ENCODE measurements at places on chromosomes 5 and 9.

- DNase-seq = no peak
These were observed 167.6 kb downstream of the RANBP17 start for GRCh38 chr5:171029401-171029800.

- DNase-seq = no peak
These were observed 15.0 kb downstream of the LHX6 start for GRCh38 chr9:122213589-122214413.

GRCh38 chr9:101902051-101902450 lies 163.6 kb upstream of the GRIN3A start:
- no peak for DNase-seq

GRCh38 chr5:111364992-111365391 lies 140.8 kb downstream of the CAMK4 start:
- DNase-seq = no peak

DNA sequence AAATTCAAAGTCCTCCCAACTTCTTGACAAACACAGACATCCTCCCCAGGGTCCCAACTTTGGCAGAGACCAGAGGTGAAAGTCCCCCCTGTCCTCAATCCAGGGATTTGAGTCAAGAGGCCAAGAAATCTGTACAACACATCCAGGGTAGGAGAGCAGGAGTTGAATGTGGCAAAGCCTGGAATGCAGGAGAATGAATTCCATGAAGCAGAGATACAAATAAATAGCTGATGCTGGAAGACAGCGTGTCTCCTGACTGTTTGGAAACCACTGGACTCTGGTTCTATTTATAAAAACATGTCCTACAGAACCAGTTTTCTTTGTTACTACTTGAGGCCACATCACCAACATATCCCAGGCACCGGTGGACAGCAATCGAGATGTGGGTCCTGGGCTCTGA lies 43.7 kb upstream of the SLIT3 start:
- no peak for DNase-seq

DNA sequence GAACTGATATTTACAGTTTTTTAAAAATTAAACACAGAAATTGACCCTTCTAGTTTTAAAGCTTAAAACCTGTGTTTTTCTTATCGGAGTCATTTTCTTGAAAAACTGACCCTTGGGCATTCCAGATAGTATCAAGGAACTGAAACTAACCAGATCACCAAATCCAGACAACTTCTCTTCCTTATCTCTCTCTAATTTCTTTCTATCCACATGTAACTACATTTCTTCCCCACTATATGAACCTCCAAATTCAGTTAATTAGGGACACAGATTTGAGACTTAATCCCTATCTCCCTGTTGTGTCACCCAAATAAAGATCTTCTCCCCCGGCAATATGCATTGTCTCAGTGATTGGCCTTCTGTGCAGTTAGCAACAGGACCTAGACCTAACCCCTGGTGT lies 1643.0 kb upstream of the CDH6 start:
- no peak for DNase-seq

DNA sequence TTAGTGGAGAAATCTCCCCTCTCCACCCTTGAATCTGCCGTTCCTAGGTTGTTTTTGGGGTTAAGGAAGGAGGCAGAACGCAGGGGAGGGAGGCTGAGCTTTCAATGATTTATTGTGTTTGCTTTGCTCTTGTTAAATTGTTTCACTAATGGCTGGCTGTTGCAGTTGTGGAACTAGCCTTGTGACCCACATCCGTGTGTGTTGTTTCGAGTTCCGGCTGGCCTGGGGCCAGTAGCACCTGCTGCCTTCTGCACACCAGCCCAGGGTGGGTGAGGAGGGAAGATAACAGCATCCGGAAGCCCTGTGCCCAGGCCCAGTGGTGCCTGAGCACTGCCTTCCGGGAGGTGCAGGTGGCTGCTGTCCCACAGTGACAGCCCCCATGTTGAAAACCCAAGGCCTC lies 3.6 kb downstream of the ERGIC1 start:
- no peak for DNase-seq

- DNase-seq = no peak
These were observed 30.3 kb downstream of the MED27 start for GRCh38 chr9:132049323-132049882.

DNA sequence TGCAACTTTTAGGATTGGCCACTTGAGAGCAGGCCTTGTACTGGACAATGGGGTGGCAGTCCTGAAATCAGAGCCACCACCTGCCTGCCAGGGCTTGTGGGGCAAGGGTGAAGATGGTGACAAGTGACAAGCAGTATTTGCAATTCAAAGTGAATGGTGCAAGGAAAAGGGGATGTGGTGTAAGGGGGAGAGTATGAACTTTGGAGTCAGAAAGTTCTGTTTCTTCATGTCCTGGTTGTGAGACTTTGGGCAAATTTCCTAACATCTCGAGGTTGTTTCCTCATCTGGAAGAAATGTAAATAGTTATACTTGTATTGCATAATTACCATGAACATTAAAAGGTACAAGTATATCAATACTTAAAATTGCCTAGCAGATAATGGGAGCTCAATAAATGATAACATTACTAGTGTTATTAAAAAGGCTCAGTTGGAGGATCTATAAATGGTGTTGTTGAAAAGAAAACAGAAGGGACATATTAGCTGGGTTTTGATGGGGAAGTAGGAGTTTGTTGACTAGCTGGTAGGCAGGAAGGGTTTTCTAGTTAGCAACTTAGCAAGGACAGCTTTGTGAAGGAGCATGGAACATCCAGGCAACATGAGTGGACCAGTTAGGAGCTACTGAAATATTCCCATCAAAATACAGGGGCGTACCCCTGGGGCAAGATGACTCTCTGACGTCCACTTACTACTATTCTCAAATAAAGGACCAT lies 21.3 kb upstream of the MEGF9 start:
- no peak for DNase-seq

DNA sequence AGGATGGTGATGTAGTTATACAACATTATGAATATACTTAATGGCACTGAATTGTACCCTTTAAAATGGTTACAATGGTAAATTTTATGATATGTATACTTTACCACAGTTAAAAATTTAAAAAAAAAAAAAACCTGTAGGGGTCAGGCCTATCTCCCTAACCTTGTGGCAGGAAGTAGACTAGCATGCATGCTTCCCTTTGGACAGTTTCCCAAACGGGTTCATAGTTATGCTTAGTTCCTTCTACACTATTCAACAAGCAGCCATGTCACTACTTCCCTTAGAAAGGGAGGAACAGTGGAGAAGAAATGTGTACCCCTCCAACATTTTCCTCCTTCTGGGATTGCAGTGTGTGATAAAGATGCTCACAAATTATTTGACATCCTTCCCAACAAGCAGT lies 32.5 kb downstream of the IDNK start:
- no peak for DNase-seq

GRCh38 chr5:2738156-2738699 lies 13.2 kb downstream of the IRX2 start:
- DNase-seq = no peak

DNA sequence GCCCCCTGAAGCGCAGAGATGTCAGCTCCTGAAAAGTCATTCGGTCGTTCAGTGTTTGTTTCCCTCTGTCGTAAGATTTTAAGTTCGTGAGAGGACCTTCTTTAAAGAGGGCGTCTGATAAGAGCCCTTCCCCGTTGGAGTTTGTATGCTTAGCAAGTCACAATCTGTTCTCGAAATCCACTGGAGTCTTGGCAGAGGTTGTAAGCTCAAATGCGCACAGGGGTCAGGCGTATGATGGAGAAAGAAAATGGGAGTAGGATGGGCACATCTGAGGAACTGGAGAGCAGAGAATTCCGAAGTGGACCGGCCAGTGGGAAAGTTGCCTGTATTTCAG lies 710 bp downstream of the HSD17B4 start:
- DNase-seq = no peak

- DNase-seq = no peak
These were observed 591.7 kb downstream of the CSNK1G3 start for GRCh38 chr5:124103671-124104070.

- DNase-seq = no peak
These were observed 18.9 kb upstream of the LRRC14B start for GRCh38 chr5:172421-172820.

DNA sequence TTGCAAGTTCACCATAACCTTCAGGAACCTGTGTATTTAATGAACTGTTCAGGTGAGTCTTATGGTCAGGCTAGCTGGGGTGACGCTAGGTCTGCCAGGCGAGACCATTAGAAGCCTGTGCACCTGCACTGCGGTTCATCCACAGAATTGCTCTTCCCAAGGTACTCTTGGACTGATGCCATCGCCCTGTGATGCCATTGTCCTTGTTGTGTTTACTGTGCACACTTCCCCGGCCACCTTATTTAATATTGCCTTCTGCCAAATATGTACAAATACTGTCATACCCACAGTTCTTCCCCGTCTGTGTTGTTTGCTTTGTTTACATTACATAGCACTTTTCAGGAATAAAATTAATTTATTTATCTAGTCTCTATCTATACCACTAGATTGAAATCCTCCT lies 66.3 kb downstream of the RCL1 start:
- DNase-seq = no peak

- DNase-seq = no peak
These were observed 2.7 kb upstream of the PDGFRB start for GRCh38 chr5:150158170-150158949.

DNA sequence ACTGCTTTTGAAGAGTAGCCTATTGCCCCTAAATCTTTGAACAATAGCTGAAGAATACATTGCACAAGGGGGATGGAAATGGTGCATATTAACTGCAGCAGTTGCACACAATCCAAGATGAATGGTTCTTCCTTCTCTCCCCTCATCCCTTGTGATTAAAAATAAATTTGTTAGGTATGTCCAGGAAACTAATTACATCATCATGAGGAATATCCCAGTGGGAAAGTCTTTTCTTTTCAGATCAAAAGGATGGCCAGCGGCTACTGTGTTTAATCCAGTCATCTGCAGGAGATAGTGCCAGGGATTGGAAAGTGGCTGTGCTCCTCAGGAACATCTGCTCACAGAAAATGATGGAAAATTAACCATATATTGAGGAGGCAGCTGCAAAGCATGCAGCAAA lies 508.4 kb upstream of the SEMA6A start:
- DNase-seq = no peak

DNA sequence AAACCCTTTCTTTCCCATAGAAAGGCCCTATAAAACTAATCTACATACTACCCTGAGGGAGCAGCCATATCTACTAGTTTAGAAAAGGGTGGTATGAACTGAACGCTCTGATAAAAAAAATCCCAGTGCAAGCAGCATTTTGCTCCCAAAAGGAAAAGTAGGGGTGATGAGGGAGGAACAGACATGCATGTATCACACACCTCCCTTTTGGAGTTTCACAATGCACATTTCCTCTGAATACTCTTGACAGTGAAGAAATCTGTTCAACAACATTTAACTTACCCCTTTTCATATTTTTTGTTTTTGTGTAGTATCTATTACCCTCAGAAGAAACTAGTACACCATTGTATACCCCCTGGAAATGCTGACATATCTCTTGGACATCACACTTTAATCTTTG lies 411.4 kb downstream of the MAT2B start:
- no peak for DNase-seq

DNA sequence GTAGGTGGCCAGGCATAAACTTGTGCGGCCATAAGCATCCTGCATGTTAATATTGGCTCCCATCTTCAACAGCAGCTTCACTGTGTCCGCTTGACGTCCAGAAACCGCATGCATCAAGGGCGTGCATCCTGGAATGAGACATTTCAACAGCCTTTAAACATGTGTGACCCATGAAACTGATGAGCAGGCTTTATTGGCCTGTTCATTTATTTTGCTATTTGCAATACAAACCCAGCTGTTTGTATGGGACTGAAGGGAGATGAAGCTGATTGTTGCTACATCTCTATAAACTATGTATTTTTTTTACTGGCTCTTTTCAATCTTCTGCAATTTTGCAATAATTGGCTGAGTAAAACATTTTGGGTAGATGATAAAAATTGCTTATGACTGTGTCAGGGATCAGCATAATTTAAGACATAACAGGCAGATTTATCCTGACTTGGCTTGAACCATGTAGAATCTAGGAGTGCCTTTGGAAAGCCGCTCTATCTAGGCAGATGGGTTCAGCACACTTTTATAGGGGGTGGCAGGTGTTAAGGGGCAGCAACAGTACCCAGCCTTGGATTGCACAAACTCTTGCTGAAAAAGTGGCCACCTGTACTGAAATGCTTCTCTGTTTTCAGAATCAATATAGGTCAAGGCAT lies 56.9 kb downstream of the ANKRD55 start:
- no peak for DNase-seq

- DNase-seq = no peak
These were observed 1793.1 kb downstream of the EFNA5 start for GRCh38 chr5:105877592-105877991.

DNA sequence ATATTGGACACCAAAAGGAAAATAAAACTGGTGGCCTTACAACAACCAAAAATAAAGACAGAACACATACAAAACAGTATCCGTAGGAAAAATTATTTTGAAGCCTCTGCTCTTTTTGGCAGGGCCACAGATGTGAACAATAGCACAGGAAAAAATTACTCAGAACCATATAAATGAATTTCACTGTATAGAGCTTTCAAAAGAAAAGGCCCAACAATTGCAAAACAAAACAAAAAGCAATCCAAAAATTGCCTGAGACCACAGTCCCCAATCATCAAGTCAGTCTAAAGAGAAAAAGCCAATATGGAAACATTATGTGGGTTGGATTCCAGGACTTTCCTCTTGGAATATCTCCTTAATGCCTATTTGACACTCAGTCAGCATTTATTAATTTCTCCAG lies 243.8 kb downstream of the CEMIP2 start:
- no peak for DNase-seq

DNA sequence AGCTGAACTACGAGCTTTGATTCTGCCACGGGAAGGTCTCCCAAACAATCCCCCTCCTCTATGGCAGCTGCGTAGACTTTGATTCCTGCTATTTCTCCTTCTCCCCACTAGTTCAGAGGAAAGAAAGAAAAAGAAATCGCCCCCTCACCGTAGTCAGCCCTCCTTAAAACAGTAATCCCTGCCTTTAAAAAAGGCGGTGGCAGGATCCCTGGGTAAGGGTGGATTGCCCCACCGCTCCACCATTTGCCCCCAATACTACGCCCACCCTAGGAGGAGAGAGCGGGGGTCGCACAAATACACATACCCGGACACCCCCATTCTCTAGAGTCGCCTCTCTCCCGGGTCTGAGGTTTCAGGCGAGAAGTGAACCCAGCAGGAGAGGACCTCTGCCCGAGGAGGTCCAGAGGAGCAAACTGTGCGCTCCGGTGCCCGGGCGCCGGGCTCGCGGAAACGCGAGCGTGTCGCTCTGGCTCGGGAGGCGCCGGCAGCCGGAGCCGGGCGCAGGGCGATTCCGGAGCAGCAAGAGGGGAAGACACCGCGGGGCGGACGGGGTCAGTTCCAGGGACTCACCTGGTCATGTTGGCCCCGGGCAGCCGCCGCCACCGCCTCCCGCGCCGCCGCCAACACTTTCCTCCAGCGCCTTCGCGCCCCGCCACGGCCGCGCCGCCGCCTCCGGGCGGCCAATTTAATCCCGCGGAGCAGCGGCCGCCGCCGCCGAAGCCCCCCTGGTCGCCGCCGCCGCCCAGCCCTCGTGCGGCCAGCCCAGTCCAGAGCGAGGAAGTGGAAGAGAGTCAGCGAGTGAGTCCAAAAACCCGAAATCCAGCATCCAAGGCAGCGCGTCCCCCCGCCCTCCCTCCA lies 1057.7 kb upstream of the DMAC1 start:
- no peak for DNase-seq

Measured in epithelial cell of proximal tubule (primary cell).